ENCODE measurements at places on chromosomes 12 and 14.

- H3K4me1 ChIP-seq: peaks cover 65% of the 10 kb centered on the region
- peak overlapping the region; percentile 43 for H3K4me3 ChIP-seq
- H3K27me3 ChIP-seq: no peaks in the 10 kb centered on the region
- H3K36me3 ChIP-seq: peaks cover 40% of the 10 kb centered on the region
These were observed 213.1 kb downstream of the CHST11 start for GRCh38 chr12:104669851-104670337.

GRCh38 chr12:30748147-30748546 is 6.6 kb downstream of the CAPRIN2 start:
- peaks cover 6% of the 10 kb centered on the region for H3K4me1 ChIP-seq
- peaks cover 6% of the 10 kb centered on the region for H3K36me3 ChIP-seq
- no peak overlapping the region for H3K27ac ChIP-seq
- no peak overlapping the region for H3K4me3 ChIP-seq

DNA sequence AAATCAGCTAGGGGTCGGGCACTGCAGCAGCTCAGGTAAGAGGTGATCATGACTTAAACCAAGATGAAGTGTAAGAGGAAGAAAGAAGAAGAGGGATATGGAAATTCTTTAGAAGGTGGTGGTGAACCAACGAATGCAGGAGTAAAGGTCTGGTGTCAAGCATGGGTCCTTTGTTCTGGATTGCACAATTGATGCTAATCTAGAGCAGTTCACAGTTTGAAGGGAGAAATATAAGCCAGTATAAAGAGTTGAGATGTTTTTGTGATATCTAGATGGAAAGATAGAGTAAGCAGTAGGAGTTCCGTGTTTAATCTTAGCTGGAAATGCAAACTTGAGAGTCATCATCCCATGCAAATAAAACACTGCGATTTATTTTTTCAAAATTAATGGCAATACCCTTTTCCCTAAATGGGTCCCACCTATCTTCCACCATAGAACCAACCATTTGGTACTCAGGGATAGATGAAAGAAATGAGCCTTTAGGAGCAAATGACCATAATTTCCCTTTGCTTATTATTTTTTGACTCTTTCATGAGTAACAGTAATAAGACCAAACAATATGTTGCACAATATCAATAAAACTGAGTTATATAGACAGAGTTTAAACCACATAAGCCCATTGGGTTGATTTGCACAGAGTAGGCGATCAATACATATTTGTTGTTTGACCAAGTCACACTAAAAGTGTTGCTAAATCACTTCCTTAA is 15.0 kb upstream of the MGP start:
- H3K4me1 ChIP-seq: no peaks in the 10 kb centered on the region
- no peak overlapping the region for H3K4me3 ChIP-seq
- no peaks in the 10 kb centered on the region for H3K27me3 ChIP-seq
- DNase-seq: no peak

DNA sequence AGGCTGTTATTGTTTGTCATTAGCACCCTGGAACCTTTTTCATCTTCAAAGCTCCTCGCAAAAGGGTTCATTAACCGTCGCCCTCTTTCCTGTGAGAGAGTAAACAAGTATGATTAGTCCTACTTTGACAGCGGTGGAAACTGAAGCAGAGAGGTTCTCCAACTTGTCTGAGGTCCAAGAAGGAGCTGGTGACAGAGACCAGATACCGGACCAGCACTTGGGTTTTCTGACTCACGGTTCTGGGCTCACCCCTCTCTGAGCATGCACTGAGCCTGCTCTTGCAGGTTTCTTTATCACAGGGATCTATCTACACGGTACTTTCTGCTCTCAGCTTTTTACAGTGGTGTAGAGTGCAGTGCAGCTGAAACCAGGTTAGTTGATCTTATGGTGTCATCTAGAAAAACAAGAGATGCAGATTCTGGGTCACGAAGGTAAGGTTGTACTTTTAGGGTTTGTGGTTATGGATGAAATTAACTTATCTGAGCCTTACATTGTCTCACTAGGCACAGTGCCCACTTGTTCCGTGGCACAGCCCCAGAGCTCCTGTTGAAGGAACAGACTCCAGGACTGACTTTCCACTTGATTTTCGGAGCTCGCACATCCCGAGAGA is 62.1 kb downstream of the PPP2R5C start:
- no peaks in the 10 kb centered on the region for H3K27me3 ChIP-seq
- peaks cover 48% of the 10 kb centered on the region for H3K36me3 ChIP-seq
- DNase-seq: peak; percentile 27
- H3K4me1 ChIP-seq: peaks cover 80% of the 10 kb centered on the region
- peak overlapping the region; percentile 77 for H3K4me3 ChIP-seq

GRCh38 chr12:94289461-94290312 is 141.3 kb downstream of the PLXNC1 start:
- no peak overlapping the region for H3K4me3 ChIP-seq
- DNase-seq: no peak
- peaks cover 80% of the 10 kb centered on the region for H3K36me3 ChIP-seq
- H3K4me1 ChIP-seq: peaks cover 14% of the 10 kb centered on the region
- no peaks in the 10 kb centered on the region for H3K27me3 ChIP-seq

- no peaks in the 10 kb centered on the region for H3K27me3 ChIP-seq
- no peaks in the 10 kb centered on the region for H3K36me3 ChIP-seq
- no peak for DNase-seq
- no peak overlapping the region for H3K27ac ChIP-seq
These were observed 1051.3 kb downstream of the VRK1 start for GRCh38 chr14:97848317-97848980.

GRCh38 chr14:85731186-85731585 is 201.2 kb downstream of the FLRT2 start:
- DNase-seq: no peak
- no peaks in the 10 kb centered on the region for H3K27me3 ChIP-seq
- H3K4me3 ChIP-seq: no peak overlapping the region
- H3K4me1 ChIP-seq: no peaks in the 10 kb centered on the region
- H3K27ac ChIP-seq: no peak overlapping the region

DNA sequence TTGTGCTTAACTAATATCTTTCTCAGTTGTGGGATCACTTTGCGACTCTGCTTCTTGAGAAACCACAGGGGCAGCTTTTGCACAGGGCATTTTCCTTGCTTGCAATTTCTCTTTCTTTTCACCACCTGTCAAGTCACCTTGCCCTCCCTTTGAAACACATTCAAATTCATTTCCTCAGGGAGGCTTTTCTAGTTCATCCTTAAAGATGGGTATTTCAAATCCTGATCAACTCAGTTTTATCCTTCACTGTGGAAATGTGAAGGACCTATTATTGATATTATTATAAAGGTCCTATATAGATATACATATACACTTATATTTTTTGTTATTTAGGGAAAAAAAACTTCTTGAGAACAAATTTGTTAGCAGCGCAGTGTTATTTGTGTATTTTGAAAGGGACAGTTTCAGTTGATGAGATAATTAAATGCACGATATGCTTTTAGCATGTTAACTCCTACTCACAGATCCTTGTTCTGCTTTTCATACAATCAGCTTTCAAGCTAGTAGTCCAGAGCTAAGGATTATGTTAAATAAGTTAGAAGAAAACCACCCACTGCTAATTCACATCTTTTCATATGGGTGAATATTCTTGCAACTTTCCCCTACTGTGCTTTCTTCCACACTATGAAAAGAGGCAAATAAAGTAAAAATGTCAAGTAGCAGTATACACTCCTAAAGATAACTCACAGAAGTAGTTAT is 501.4 kb upstream of the RGS6 start:
- peaks cover 53% of the 10 kb centered on the region for H3K4me1 ChIP-seq
- peak overlapping the region; percentile 64 for H3K4me3 ChIP-seq
- no peak for DNase-seq
- H3K36me3 ChIP-seq: peaks cover 38% of the 10 kb centered on the region
- H3K27me3 ChIP-seq: no peaks in the 10 kb centered on the region
- peak overlapping the region; percentile 87 for H3K27ac ChIP-seq

All from stimulated activated naive B cell treated with anti-CD40 and anti-IgM and Interleukin-4, amounts not matched to agents 10 μg/mL and 1 μg/mL and 100 μg/mL, for 72 hours (primary cell).